ENCODE measurements at places on chromosomes 12 and 14. TPM values are rescaled to one million over a fixed set of nuclear protein-coding genes. Genes with fewer than 3 reads are reported as not detected.

DNA sequence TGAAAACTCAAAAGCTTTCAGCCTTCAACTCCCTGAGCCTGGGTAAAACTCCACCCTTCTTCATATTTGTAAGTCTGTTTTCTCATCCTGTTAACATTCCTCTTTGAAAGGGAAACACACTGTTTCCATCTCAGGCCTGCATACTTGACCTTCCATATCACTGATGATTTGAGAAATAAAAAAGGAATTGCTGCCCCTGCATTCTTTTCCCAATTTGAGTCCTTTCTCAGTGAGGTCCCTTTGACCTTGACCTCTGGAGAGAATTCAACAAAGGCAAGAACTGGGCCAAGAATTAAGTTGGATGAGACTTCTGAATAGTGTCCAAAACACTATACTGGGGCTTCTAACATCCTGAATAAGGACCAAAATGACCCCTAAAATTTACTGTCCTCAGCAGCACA is 108.0 kb downstream of the AEBP2 start:
- peaks cover 34% of the 10 kb centered on the region for H3K4me1 ChIP-seq
- H3K27ac ChIP-seq: peak overlapping the region; percentile 72
- H3K4me3 ChIP-seq: no peak overlapping the region
- H3K27me3 ChIP-seq: no peaks in the 10 kb centered on the region
- no peaks in the 10 kb centered on the region for H3K36me3 ChIP-seq

- H3K4me3 ChIP-seq: peak overlapping the region; percentile 59
- peak overlapping the region; percentile 70 for H3K27ac ChIP-seq
- H3K27me3 ChIP-seq: no peaks in the 10 kb centered on the region
- H3K4me1 ChIP-seq: no peaks in the 10 kb centered on the region
- no peaks in the 10 kb centered on the region for H3K36me3 ChIP-seq
- DNase-seq: no peak
Observed at GRCh38 chr12:25052914-25053211, 104.0 kb upstream of the BCAT1 start.

DNA sequence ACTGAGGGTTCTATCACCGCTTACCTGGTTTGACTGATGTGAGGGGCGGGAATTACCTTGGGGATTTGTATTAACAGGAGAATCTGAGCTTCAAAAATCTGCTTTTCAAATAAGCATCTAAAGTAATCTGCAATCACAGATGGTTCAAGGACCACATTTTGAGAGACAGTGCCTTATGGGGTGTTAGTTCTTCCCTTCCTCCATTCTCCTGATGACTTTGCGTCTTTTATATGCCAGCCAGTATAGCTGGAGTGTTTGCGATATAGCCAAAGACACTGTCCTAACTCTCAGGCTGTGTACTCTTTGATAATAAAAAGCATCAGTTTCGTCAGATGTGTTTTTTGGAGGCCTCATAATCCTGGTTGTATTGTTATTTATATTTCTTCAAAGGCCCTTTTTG is 39.5 kb downstream of the PPHLN1 start:
- H3K4me1 ChIP-seq: peaks cover 14% of the 10 kb centered on the region
- H3K4me3 ChIP-seq: no peak overlapping the region
- DNase-seq: no peak
- H3K36me3 ChIP-seq: no peaks in the 10 kb centered on the region

GRCh38 chr12:69896653-69897381 is 71.8 kb downstream of the MYRFL start:
- no peak for DNase-seq
- no peak overlapping the region for H3K27ac ChIP-seq
- H3K36me3 ChIP-seq: no peaks in the 10 kb centered on the region

DNA sequence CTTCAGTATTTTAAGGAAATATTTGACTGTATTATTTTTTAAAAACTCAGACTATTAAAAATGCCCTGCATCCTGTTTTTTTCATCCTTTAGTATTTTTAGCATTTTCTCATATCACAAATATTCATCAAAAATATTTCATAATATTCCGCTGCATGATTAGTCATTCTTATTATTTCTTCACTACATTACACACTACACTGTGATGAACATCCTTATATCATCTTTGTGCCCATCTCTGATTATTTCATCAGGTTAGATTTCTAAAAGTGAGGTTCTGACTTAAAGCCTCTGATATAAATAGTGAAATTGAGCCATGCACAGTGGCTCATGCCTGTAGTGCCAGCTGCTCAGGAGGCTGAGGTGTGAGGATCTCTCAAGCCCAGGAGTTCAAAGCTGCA is 8.1 kb downstream of the COCH start:
- H3K27me3 ChIP-seq: peaks cover 10% of the 10 kb centered on the region
- no peaks in the 10 kb centered on the region for H3K4me1 ChIP-seq
- no peak overlapping the region for H3K4me3 ChIP-seq
- H3K27ac ChIP-seq: no peak overlapping the region
- H3K36me3 ChIP-seq: no peaks in the 10 kb centered on the region
- no peak for DNase-seq

Gene SSTR1
- total RNA-seq: 0.69 TPM

GRCh38 chr12:66508025-66508424 is 170.9 kb downstream of the GRIP1 start:
- no peak overlapping the region for H3K27ac ChIP-seq
- no peaks in the 10 kb centered on the region for H3K4me1 ChIP-seq
- no peaks in the 10 kb centered on the region for H3K27me3 ChIP-seq

Gene SPTLC2
- 11.5 TPM for total RNA-seq

Gene TTC9
- 1.9 TPM for total RNA-seq

GRCh38 chr14:31410048-31410650 is 10.2 kb downstream of the HEATR5A start:
- H3K4me3 ChIP-seq: no peak overlapping the region
- H3K27ac ChIP-seq: peak overlapping the region; percentile 24
- peaks cover 46% of the 10 kb centered on the region for H3K4me1 ChIP-seq
- no peaks in the 10 kb centered on the region for H3K27me3 ChIP-seq

DNA sequence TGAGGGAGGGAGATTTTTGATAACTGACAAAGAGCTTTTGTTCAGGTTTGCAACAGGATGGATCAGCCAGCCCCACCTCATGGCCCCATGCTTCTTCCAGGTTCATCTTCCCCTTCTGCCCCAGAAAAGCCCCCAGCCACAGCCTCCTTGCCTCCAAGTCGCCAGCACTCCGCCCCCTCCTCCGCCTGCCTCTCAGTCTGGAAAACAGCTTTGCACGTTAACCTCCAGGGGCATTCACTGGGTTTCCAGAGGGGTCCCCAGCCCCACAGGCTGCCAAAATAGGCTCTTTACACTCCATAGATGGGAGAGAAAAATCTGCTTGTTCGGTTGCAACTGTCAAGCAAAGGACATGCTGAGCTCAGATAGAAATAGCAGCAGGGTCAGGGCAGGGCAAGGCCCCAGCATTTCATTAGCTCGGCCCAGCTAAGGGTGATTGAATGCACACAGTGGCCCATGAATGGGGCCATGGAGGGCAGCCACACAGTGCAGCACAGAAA is 253.6 kb downstream of the ZFP36L1 start:
- H3K27me3 ChIP-seq: no peaks in the 10 kb centered on the region
- no peak for DNase-seq
- H3K27ac ChIP-seq: peak overlapping the region; percentile 65
- peaks cover 45% of the 10 kb centered on the region for H3K4me1 ChIP-seq

DNA sequence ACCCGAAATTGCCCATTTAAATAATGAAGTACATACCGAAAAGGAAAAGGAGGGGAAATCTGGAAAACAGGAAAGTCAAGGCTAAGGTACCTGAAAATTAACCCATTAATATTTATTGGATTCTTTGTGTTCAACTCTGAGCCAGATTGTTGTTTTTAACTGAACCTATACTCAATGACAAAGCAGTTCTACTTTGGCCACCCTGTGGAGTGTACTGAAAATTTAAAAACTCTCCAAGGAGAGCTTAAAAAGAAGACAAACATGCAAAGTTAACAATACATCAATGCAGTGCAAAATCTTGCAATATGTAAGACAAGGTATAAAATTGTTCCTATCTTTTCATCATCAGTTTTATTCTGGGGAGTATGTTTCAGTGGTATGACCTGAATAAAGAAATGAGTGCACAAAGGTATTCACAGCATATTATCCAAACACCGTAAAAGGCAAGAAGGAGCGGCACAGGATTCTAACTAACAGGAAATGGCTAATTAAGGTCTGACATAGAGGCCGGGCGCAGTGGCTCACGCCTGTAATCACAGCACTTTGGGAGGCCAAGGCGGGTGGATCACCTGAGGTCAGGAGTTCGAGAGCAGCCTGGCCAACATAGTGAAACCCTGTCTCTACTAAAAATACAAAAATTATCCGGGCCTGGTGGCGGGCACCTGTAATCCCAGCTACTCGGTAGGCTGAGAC is 1.7 kb downstream of the USP44 start:
- H3K4me1 ChIP-seq: peaks cover 19% of the 10 kb centered on the region
- peak overlapping the region; percentile 92 for H3K4me3 ChIP-seq
- peaks cover 14% of the 10 kb centered on the region for H3K27me3 ChIP-seq
- H3K36me3 ChIP-seq: no peaks in the 10 kb centered on the region
- no peak for DNase-seq

DNA sequence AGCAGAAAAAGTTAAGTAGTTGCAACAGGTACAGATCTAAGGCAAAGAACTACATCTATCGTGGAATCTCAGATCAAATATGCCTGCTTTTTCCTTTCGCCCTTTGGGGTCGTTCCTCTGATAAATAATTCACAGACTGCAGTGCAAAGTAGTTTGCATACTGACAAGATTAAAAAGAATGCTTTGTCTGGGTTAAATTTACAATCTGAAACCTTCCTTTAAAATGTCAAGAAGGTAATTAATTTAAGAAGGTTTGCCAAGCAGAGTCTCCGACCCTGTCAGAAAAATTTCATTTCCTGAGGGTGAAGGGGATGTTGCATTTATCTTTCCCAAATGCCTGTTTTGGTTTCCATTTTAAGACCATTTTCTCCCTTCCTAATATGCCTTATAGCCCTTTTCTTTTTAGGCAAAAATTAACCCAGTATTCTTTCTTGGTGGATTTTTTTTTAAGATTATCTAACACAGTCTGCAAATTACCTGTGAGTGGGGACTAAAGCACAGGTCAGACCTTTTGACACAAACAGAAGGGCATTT is 406.9 kb downstream of the LRIG3 start:
- no peaks in the 10 kb centered on the region for H3K4me1 ChIP-seq
- no peak overlapping the region for H3K27ac ChIP-seq
- DNase-seq: no peak
- H3K27me3 ChIP-seq: no peaks in the 10 kb centered on the region

Gene CD4
- total RNA-seq: 7.4 TPM

Gene FSCB
- not detected for total RNA-seq

Gene NANOG
- not detected for total RNA-seq

GRCh38 chr14:68297039-68297438 is 477.5 kb downstream of the RAD51B start:
- H3K27ac ChIP-seq: peak overlapping the region; percentile 2
- H3K4me3 ChIP-seq: no peak overlapping the region
- DNase-seq: no peak
- no peaks in the 10 kb centered on the region for H3K27me3 ChIP-seq
- peaks cover 45% of the 10 kb centered on the region for H3K4me1 ChIP-seq
- no peaks in the 10 kb centered on the region for H3K36me3 ChIP-seq

- H3K4me3 ChIP-seq: no peak overlapping the region
- DNase-seq: no peak
- H3K27me3 ChIP-seq: no peaks in the 10 kb centered on the region
Observed at GRCh38 chr12:879641-880040, 69.9 kb downstream of the RAD52 start.

GRCh38 chr12:77940011-77940423 is 109.3 kb downstream of the NAV3 start:
- peaks cover 25% of the 10 kb centered on the region for H3K4me1 ChIP-seq
- no peak overlapping the region for H3K27ac ChIP-seq
- no peaks in the 10 kb centered on the region for H3K36me3 ChIP-seq
- no peak overlapping the region for H3K4me3 ChIP-seq

DNA sequence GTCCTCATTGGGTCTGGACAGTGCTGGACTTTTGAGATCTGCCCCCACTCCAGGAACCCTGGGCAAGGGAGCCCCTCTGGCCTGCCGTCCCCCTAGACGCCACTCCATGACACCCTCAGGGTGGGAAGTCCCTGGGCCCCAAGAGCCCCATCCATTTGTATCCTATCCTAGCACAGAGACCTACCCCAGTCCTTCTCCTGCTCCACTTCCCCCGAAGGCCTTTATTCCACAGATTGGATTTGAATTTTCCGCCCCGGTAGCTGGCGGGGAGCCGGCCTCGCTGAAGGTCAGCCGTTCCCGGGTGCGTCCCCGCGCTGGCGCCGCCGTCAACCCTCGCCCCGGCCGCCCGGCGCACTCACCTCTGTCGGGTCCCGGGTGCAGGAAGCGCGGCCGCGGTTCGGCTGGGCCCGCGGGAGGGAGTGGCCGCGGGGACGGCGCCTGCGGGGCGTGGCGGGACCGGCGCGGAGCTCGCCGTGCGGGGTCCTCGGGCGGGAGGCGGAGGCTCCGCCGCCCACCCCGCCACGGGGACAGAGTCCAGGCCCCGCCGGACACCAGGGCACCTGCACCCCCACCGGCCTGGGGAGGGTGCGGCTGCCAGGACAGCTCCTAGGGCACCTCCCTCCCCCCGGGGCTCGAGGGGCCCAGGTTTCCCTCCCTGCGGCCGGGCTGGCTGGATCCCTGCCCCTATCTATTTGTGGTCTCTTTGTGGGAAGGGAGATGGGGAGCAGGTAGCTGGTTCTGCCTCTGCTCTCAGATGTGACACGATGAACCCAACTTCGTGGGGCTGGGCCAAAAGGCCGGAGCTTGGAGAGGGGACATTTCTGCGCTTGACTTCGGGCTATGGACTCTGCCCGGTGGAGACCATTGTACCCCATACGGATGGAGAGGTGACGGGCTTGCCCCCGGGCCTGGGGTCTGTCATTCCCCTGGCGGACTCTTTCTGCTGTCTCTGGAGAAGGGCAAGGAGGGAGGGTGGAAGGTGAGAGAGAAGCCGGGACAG is 19.9 kb upstream of the GPR68 start:
- no peak overlapping the region for H3K27ac ChIP-seq
- peaks cover 19% of the 10 kb centered on the region for H3K4me1 ChIP-seq
- H3K4me3 ChIP-seq: peak overlapping the region; percentile 64
- H3K27me3 ChIP-seq: peaks cover 42% of the 10 kb centered on the region
- DNase-seq: peak; percentile 35
- no peaks in the 10 kb centered on the region for H3K36me3 ChIP-seq

DNA sequence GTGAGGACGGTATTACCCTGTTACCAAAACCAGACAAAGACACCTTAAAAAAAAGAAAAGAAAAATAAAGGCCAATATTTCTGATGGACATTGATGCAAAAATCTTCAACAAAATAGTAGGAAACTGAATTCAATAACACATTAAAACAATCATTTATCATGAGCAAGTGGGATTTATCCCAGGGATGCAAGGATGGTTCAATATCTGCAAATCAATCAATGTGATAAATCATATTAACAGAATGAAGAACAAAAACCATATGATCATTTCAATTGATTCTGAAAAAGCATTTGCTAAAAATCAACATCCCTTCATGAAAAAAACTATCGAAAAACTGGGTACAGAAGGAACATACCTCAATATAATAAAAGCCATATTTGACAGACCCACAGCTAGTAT is 32.3 kb upstream of the ATP2B1 start:
- H3K27ac ChIP-seq: no peak overlapping the region
- H3K36me3 ChIP-seq: no peaks in the 10 kb centered on the region
- no peak for DNase-seq
- H3K4me3 ChIP-seq: no peak overlapping the region

Gene KRT74
- total RNA-seq: 0.14 TPM

Gene KRT6B
- total RNA-seq: not detected
